ENCODE measurements at places on chromosomes 7 and 10.

DNA sequence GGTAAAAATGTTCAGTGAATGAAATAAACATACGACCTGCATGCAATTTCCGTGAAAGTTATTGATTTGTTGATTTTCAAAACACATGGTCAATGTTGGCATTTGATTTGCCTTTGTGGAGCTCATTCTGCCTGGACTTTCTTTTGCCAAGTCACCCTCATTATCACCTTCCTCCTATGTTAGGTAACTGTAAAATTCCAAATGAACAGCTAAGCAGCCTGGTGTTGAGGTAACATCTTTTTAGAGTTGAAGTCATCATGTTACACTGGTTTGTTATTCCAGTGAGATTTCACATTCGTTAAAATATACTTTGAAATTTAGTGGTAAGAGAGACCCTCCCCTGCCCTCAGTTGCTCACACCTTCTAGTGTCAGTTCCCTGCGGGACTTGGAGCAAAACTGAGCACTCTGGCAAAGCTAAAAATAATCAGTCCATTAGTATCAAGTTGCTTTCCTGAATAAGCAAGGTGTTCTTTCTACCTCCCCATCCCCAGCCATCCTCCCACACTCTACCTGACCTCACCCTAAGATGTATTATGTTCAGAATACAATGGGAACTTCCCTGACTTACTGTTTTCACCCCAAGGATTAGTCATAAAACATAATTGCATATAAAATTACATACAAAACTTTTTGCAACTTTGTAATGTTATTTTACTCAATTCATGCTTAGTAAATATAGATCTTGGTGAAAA, 283.3 kb upstream of the SEMA3A start:
- DNase-seq: no peak

DNA sequence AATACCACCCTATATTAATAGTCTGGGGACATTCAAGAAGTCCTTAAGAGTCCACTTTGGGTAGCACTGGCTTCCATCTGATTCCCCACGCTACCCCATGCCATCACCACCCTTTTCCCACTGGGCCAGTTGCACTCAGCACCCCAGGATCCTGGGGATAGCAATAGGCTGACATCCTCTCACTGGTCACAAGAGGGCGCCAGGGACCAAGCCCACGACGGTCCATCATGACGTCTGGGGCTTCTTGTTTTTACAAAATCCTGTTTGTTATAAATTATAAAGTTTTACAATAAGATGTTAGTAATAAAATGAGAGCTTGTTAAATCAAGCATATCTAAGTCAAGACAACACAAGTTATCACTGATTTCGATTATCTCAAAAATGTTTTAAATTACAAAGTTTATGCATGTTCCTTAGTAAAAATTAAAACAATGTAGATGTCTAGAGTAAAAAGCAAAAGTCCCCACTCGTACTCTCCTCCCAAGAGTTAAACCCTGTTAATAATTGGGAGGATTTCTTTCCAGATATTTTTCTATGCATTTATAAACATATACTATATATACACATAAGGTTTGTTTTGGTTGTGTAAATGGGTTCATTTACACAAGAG, 15.4 kb downstream of the GPNMB start:
- DNase-seq: no peak

DNA sequence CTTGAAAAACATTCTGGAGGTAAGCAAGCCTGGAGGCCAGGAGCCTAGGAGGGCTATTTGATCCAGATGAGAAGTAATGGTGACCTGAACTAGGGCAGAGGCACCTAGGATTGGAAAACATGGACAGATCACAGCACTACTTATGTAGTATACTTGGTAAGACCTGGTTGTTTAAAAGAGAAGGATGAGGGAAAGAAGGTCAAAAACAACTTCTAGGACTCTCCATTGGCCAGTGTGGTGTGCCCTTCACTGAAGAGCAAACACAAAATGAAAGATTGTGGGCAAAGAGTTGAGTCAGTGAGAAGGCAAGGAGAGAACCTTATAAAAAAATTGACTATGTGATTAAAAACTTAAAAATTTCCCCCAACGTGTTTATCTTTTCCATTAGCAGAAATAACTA, 14.3 kb downstream of the ANKRD1 start:
- no peak for DNase-seq

DNA sequence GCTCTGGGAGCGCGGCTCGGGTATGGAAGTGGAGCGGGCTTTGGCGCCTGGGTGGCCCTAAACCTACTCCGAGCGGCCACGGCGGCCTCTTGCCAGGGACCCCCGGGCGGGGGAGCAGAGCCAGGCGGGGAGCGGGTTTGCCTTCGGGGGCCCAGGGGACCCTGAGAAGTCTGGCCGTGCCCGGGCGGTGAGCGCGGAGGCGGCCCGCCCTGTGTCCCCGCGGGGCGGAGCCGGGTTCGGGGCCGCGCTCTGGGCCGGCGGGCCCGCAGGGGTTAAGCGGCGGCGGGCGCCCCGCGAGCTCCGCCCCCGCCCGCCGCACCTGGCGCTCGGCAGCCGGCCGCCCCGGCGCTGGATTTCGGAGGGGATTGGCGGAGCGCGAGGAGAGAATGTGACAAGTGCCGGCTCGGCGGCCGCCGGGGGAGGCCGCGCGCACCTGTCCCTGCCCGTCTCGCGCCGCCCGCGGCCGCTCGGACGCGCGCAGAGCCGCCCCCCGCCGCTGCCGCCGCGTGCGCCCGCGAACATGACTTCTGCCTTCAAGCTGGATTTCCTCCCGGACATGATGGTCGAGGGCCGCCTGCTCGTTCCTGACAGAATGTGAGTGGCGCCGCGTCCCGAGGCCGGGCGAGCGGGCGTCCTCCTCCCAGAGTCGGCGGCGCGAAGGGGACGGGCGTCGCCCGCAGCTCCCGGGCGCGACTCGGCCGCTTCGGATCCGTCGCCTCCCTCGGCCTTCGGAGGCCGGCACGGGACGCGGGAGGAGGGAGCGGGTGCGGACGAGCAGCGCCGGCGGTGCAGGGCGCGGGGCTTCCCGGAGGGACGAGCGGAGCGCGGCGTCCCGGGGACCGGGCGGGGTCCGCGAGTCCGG, at the start of gene CELF2:
Gene CELF2, plus strand, starts transcription at position 303 of the 862 bp plus-strand sequence. Its CDS starts 218 bp downstream, at position 521.
- DNase-seq: no peak

DNA sequence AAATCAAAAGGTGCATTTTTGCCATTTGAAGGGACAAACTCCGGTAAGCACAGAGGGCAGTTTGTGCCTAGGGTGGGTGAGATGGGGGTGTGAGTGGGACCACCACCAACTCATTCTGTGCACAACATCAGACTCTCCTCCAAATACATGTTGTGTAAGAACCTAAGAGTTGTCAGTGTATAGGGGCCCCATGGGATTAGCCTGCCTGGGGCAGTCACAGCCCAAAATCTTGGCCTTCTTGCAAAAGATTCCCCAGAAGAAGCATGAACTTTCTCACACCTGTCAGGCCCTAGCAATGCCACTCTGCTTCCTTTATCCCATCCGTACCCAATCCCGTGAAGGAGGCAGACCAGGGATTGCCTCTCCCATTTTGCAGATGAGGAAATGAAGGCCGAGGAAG, 47.1 kb upstream of the NANOS1 start:
- no peak for DNase-seq

DNA sequence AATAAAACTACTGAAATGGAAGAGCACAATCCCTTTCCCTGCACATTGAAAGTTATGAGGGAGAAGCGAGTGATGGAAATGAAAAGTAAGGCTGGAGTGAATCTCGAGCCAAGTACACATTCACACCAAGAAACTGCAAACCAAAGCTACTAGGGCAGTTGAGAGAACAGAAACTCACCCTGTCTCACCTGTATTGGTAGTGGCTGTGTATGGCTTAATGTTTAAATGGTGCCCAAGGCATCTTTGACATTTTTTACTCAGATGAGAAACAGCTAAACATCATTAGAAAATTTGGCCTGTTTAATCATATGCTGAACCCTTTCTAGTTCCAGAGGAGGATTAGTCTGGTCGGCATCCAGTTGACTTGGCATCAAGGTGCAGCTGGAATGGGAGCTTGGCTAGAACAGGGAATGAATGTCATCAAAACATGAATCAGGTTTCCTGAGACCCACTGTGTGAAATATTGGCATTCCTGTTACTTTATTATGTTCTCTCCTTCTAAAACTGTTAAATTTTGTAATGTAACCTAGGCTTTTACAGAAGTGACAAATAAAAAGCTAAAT, 840.8 kb downstream of the GRM8 start:
- no peak for DNase-seq

DNA sequence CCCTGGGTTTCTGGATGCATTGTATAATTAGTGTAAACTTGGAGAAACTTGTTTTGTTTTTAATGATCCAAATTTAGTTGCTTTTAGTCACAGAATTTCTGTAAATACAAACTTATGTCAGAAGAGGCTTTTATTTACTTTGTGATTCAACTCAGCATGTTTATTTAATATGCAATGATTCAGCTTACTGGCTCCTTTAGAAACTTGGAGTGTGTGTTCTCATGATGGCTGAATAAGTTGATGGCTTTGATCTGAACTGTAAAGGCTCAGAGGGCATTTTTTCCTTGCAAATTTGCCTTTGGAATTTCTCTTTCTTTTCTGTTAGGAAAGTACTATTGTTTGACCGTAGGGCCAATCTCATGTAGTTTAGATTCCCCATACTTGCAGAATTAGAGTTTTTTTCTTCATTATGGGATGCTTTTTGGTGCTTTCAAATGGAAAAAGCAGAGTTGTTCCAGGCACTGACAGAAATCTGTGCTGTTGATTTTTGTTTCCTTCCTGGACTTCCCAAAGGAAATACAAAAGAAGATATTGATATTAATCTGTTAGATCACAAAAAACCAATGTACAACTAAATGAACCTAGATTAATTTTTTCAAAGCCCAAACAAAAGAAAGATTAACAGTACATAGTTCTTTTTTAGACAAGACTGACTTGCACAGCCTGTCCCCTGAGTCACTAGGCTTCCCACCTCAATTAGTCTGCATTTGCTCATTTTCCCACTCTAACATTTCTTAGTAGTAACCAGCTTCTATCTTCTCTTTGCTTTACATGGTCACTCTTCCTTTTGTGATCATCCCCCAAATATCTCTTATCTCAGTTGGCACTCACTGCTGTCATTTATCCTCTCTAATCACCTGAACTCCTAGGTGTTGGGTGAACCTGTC, 96.8 kb upstream of the AGR3 start:
- no peak for DNase-seq

DNA sequence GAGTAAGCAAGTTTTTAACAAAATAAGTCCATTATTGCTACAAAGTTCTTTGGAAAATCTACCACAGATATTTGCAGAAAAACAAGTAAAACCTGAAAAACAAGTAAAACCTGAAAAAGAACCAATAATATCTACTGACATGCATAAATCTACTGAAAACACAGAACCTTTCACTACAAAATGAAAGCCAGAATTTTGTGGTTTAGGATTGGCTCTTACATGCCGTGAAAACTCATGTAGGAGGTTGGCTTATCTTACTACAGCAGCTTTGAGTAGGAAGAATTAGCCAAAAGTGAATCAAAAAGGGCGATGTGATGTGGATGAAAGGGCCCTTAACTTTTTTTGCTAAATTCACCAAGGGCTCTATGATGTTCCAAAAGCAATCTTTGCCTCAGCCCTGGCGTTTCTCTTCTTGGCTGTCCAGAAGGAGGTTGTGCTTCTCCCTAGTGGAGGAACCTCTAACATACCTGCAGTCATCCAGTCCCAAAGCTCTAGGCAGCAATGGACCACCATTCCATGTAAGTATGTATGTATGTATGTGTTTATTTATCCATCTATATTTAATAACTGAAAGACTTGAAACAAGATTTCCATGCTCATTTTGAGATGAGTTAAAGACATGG, 93.5 kb upstream of the ZNF804B start:
- DNase-seq: no peak

All from cortex of kidney (tissue), 1 donor.